ENCODE measurements at places on chromosomes 6 and 20.

DNA sequence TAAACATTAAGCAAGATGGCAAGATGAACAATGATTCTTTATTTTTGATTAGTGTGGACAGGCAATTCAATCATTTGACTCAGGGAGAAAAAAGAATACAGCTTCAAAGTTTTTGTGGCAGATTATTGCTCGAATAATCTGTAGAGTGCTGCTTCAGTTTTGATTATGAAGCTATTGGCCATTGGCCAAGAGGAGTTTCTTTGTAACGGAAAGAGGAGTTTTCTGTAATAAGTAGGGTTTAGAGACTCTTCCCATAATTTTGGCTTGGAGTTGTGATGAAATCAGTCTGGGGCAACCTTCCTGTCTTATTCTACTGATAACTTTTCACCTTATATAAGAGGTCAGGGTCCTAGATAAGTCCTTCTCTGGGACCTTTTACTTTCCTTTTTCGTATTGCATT is 256.7 kb upstream of the RAB32 start:
- DNase-seq = no peak

- DNase-seq = no peak
These were observed 571.7 kb downstream of the DHX35 start for GRCh38 chr20:39533858-39534257.

DNA sequence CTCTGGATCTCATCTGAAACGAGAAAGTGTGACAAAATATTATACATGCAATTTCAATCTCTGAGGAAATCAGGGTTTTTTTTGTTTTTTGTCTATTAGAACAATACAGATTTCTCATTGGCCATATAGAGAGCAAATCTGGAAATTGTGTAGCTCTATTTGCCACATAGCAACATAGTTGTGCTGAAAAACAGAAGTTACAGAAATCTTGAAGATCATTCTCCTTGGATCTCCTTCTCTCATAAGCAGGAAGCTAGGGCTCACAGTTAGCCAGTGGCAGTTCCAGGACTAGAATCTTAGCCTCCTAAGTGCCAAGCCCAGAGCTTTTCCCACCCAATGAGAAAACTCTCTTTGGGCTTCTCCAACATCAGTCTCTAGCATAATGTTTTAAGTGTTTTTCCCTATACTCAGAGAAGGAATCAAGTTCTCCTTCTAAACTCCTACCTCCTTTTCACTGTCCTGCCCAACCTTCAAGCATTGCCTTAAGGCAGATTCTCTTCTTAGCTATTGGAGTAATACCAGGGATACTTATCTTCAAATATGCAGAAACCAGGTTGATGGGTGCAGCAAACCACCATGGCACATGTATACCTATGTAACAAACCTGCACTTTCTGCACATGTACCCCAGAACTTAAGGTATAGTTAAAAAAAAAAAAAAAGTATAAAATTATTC is 211.6 kb downstream of the ALDH8A1 start:
- DNase-seq = no peak

- DNase-seq = no peak
These were observed 17.4 kb downstream of the UBE2V1 start for GRCh38 chr20:50095476-50096078.

DNA sequence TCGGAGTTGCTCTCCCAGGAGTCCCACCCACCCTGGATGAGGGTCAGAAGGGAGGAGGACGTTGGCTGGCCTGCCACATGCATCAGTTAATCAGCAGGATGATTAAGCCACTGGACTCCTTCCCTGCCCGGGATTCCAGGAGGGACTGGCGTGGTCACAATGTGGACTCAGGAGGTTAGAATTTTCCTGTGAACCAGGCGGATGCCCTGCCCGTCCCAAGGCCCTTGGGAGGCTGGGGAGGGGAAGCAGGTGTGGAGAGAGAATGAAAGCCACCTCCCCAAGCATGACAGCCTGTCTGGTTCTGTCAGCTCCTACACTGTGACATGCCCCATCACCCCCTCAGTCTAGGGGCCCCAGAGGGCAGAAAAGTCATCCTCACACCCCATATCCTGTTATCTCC is 11.6 kb upstream of the ITPR3 start:
- no peak for DNase-seq

DNA sequence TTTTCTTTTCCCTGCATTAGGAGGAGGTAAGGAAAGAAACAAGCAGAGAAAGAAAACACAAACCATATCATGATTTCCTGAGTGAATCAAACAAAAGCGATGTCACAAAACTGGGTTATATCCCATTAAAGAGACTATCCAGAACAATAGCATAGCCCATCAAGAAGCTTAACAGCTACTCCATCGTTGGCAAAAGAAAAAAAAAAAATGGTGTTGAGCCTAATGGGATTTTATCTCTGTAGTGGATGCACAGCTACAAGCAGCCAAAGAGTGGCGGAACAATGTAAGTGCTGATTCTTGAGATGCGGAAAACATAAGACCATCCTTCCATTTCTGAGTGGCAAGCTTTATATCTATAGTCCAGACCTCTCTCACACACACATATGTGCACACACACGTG is 106.2 kb upstream of the NRSN1 start:
- no peak for DNase-seq

DNA sequence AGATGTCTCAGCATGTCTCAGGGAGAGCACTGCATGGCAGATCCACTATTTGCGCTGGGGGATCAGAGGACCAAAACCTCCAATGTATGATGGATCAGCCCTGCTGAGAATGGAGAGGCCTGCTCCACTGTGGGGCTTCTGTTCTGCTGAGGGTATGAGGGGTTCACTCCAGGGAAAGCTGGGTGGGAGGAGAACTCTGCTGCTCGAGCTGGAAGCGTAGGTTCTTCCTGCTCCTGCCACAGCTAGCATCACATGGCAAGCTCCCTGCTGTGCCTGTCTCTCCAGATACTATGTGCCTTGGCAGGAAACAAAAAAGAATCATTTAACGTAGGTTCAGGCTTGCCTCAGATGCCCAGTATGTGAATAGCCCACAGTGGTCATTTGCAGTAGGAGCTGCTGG is 105.8 kb downstream of the EPM2A start:
- no peak for DNase-seq

- no peak for DNase-seq
These were observed 111.8 kb upstream of the ZFP64 start for GRCh38 chr20:52303281-52303950.

GRCh38 chr6:32642720-32643106 is 5.5 kb downstream of the HLA-DQA1 start:
- DNase-seq = no peak

GRCh38 chr6:97669191-97670031 is 386.4 kb upstream of the MMS22L start:
- DNase-seq = no peak

DNA sequence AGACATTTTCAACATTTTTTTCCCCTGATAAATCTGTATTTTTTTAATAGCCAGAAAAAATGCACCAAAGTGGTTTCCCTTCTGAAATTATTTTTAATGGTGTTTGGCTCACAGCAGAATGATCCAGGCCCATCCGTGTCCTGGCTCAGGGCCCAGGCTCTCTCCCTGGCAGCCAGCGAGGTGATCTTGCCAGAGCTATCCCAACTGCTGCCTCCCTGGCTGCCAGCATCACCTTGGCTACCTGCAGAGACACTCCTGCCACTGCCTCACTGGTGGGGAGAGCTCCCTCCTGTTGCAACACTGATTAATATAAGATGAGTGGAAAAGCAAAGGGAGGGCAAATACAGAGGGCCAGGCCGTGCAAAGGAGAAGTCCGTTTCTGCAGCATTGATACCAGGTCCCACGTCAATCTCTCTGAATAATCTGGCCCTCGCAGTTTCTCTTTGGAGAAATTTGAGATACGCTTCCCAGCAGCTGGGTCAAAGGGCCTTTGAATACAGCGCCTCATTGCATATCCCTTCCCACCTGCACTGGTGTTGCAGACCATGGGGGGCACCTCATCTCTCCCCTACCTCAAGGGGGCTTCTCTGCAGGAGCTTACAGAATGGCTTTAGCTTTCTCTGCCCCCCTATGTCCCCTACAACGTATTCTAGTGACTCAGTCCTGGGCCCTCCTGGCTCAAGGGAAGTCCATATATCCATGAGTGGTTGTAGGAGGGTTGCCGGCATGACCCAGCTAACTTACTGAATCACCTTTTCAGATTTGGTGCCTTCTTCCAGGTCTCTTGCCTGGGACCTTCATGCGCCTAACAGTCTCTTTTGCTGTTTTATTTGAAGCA is 12.8 kb upstream of the DSTN start:
- no peak for DNase-seq

DNA sequence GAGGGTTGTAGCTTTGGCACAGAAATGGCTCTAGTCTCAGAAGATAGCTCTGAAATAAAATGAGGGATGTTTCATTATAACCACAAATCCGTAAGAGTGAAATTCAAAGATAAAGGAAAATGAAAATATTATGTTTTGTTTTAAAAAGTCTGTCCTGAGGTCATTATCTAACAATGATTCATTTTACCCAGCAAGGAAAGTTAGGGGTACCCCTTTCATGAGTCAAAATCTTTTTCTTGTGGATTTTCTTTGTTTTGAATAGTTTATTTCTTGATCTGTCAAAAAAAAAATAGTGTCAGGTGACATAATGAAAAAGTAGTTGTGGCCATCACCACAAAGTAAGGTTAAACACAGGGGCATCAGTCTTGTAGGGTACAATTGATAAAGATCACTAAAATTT is 59.7 kb upstream of the MYB start:
- no peak for DNase-seq

- no peak for DNase-seq
These were observed 13.3 kb upstream of the SLC2A12 start for GRCh38 chr6:134065706-134066105.

DNA sequence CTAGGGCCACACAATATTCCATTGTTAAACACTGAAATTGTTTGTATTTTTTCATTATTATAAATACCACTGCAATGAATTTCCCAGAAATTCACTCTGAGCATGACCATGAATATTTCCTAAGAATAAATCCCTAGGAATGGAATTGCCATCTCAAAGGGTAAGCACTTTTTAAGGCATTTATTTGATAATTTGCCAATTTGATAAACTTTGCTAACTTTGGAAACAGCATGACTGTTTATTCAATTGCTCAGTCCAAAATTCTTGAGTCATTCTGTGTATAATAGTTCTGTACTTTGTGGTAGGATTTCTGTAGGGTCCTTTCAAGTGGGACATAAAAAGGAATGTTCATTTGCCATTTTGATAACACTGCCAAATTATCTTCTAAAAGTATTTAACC is 44.2 kb upstream of the TOX2 start:
- DNase-seq = no peak

DNA sequence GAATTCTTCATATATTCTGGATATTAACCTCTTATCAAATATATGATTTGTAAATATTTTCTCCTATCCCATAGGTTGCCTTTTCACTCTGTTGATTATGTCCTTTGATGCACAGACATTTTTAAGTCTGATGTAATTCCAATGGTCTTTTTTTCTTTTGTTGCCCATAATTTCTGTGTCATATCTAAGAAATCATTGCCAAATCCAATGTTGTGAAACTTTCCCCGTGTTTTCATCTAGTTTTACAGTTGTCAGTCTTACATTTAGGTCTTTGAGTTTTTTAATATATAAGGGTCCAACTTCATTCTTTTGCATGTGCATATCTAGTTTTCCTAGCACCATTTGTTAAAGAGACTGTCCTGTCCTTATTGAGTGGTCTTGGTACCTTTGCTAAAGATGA is 111.5 kb downstream of the SESN1 start:
- DNase-seq = no peak

DNA sequence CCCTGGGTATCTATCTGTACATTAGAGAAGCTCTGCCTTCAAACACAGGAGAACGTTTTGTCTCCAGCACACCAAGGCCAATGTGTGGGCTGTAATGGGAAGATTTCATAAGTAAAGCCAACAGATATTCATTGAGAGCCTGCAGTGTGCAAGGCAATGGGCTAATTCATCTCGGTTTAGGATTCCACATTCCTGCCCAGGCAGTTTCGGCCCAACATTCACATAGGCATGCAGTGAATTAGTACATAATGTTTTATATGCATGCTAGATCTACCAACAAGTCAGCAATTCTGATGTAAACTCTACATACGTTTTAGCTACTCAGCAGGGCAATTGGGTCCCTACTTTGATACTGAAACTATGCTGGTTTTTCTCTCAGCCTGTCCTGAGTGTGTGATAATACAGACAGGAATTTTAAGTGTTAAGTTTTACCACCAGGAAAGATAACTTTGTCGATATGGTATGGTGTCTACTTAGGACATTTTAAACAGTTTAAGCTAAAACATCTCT is 46.9 kb upstream of the NAA20 start:
- DNase-seq = no peak

DNA sequence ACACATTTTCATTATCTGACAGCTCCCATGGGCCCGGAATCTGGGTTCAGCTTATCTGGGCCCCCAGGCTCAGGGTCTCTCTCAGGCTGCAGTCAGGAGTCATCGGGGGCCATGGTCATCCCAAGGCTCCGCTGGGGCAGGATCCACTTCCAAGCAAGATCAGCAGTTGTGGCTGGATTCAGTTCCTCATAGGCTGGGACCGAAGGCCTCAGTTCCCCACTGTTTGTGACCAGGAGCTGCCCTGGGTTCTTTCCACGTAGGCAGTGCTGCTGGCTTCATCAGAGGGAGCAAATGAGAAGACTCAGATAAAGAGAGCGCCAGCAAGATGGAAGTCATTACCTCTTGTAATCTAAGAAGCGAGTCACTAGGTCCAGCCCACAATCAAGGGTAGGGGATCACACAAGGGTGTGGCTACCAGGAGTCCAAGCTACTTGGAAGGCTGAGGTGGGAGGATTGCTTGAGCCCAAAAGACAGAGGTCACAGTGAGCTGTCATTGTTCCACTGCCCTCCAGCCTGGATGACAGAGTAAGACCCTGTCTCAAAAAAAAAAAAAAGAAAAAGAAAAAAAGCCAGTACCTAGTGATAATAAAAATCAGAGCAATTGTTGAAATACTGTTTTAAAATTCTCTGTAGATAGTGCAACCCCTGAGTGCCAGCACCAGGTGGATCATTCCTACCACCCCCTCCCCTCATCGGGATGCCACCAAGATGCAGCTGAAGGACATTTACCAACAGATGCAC is 162.7 kb downstream of the NFATC2 start:
- no peak for DNase-seq

GRCh38 chr20:49203011-49203410 is 14.9 kb upstream of the STAU1 start:
- no peak for DNase-seq

DNA sequence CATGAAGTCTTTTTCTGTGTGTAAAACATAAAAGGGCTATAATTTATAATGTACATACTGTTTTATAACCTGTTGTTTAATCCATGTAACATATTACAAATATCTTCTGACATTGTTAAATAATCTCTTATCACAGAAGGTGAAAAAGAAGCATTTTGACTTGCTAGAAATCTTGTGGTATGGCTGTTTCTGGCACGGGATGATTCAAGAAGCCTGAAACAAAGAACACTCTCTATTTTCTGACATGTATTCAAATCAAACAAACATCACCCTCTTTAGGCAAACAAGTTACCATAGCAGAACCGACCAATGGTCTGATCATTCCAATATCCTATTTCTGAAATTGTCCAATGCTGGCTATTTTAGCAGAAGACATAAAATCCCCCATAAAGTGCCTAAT is 55.4 kb downstream of the HS3ST5 start:
- no peak for DNase-seq

DNA sequence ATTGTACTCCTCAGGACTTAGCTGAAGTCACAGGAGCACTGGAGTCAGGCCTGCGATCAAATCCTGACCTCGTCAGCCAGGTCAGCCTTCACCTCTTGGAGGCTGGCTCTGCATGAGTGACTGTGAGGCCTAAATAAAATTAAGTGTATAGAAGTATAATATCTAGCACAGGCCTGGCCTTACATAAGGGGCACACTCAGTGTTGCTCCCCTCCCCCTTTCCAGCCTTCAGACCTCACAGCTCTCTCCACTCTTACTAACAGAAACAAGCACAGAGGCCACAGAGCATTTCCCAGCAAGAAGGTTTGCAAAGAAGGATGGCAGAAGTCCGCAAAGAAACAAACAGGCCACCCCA is 84.8 kb downstream of the TRERF1 start:
- no peak for DNase-seq

Data from esophagus squamous epithelium (tissue), 5 donors.